ENCODE measurements at places on chromosomes 5 and 9.
A peak's percentile ranks its signal among the peaks of the same experiment; 100 is the strongest.

- no peak for DNase-seq
These were observed 103.7 kb upstream of the RFX3 start for GRCh38 chr9:3629495-3629894.

DNA sequence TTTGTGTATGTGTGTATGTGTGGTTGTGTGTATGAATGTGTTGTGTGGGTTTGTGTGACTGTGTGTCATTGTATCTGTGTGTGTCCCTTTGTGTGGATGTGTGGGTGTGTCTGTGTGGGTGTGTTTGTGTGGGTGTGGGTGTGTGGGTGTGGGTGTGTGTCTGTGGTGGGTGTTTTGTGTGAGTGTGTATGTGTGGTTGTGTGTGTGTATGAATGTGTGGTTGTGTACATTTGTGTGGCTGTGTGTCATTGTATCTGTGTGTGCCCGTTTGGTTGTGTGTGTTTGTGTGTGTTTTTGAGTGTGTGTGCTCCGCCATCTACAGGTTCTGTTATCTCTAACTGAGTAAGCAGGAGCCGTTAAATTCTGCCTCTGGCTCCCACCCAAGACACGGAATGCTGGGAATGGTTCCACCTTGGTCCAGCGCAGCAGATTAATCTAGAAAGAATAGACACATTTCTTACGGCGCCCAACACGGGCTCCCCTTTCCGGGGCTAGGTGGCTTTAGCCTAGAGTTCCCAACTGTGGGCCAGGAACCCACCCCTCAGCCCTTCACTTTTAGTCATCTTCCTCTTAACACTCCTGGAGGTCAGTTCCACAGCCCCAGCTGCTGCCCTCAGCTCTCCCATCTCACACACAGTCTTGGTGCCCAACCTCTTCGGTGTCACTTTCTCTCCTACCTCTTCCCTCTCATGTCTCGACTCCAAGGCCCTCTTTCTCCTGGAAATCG is 197.1 kb downstream of the TTLL11 start:
- DNase-seq, result no peak

GRCh38 chr9:116933251-116933650 is 246.1 kb downstream of the TRIM32 start:
- DNase-seq, result no peak

- no peak for DNase-seq
These were observed 17.7 kb downstream of the TMC1 start for GRCh38 chr9:72538921-72539702.

GRCh38 chr5:100832252-100833230 is 70.5 kb downstream of the ST8SIA4 start:
- DNase-seq, result no peak

DNA sequence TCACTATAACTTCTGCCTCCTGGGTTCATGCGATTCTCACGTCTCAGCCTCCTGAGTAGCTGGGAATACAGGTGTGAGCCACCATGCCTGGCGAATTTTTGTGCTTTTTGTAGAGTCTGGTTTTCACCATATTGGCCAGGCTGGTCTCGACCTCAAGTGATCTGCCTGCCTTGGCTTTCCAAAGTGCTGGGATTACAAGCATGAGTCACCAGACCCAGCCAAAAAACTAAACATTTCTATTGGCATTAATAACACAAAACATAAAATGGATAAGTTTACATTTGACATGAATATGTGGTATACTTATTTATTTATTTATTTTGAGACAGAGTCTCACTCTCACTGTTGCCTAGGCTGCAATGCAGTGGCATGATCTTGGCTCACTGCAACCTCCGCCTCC is 13.6 kb upstream of the REEP5 start:
- no peak for DNase-seq

GRCh38 chr9:28120626-28121025 is 547.3 kb upstream of the C9orf72 start:
- DNase-seq, result no peak

GRCh38 chr5:86689103-86689729 is 71.5 kb downstream of the COX7C start:
- no peak for DNase-seq

DNA sequence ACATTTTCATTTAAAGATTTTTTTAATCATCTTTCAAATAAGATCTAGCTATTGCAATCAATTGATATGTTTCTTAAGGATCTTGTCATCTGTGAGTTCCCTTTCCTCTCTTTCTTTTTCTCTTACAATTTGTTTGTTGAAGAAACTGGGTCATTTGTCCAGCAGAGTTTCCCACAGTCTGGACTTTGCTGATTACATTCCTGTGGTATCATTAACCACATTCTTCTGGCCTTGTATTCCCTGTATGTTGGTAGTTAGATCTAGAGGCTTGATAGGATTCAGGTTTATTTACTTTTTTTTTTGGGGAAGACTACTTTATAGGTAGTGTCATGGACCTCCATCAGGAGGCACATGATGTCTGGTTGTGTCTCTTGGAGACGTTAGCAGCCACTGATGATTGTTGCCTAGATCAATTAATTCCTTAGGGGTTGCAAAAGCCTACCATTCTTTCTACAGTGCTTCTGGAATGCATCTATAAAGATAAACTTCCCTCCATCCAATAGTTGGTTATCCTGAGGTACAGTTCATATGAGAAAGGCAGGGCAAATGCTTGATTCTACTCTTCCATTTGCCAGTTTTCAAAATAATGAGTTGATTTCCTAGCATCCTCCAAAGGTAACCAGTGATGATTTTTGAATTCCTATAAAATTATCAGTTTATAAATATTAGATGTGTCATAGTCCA is 14.3 kb downstream of the PDE8B start:
- peak; percentile 93 for DNase-seq

DNA sequence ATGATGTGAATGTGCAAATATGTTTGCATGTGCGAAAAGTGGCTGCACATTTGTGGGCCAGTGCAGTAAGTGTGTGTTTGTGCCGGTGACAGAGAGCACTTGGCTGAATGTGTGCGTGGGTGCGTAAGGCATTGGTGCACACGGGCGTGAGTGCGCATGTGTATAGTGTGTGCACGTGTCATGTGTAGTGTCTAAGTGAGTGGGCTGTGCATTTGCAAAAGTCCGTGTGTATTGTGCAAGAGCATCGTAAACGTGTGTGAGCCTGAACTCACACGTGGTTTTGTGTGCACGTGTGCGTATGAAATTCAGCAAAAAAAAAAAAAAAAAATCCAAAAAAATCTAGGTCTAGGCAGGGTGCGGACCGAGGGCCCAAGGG is 6.5 kb upstream of the EBF1 start:
- no peak for DNase-seq

GRCh38 chr5:96084874-96085506 is 123.3 kb upstream of the ELL2 start:
- no peak for DNase-seq

DNA sequence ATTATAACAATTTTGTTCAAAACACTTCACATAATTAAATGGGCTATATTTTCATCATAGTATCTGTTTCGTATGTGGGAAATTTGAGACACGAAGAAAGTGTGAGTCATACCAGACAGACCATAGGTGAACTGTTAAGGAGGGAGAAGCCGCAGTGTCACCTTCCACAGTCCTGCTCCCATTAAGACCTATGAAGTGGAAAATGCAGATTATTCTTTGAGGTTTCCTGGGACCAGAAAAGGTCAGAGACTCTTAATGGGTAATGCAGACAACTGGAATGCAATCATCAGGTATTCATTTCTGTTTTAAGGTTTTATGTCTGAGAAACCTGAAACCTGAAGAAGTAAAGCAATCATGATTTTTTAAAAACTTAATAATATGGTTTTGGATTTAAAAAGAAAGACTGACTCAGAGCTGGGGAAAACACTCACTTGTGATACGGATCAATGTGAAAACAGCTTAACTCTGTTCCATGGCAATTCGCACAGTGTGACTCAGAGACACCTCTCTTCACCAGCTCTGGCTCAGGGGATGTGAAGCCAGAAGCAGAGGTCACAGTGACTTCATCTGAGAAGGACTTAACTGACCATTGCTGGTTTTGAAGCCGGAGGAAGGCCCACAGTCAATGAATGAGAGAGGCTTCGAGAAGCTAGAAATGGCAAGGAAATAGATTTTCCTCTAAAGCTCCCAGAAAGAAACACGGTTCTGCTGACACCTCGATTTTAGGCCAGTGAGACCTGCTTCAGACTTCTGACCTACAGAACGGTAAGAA is 17.2 kb upstream of the GCNT1 start:
- DNase-seq, result peak; percentile 80

DNA sequence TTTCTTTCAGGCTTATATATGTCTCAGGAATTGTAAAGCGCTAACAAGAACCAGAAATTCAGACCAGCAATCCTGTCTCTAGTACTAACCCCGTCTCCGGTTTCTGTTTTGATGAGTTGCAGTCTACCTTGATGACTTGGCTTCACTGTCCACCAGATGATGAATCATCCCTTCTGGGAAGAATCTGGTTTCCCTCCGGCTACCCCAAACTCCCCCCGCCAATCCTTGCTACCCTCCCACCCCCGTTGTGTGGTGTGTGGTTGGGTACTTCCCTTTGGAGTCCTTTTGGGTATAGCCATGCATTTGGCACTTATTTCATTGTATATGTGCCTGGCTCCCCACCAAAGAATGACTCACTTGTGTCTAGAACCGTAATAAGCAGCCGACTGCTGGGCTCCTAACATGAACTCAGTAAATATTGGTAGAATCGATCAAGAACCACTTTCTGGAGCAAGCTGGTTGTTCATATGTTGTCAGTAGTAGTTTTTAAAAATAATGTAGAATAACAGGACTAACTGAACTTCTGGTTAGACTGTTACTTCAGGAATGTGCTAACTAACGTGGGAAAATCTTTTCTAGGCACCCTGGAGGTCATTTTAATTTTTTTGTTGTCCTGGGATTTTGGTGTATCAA is 8.3 kb upstream of the TGFBI start:
- peak; percentile 97 for DNase-seq

GRCh38 chr5:138601444-138601843 is 26.2 kb upstream of the HSPA9 start:
- peak; percentile 97 for DNase-seq

All from mesenchymal stem cell (in vitro differentiated cells and primary cell).